ENCODE measurements at places on chromosomes 1 and 21.
A peak's percentile ranks its signal among the peaks of the same experiment; 100 is the strongest.

- no peak for DNase-seq
Measured at GRCh38 chr1:61184714-61185106, 102.3 kb downstream of the NFIA start.

DNA sequence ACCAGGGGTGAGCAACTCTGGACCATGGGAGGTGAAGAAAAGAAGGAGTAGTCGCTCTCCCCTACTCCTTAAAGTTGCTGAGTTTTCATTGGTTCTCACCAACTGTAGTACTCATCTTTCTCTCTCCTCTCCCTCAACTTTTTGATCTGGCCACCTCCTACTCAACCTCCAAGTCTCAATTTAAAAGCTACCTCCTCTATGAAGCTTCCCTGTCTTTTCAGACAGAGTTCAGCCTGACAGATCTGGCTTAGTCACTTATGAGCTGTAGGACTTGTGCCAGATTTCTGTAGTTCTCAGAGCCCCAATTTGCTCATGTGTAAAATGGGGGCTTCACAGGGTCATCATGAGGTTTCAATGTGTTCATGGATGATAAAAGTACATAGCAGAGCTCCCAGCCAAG, 34.5 kb upstream of the HTR1D start:
- DNase-seq, result no peak

DNA sequence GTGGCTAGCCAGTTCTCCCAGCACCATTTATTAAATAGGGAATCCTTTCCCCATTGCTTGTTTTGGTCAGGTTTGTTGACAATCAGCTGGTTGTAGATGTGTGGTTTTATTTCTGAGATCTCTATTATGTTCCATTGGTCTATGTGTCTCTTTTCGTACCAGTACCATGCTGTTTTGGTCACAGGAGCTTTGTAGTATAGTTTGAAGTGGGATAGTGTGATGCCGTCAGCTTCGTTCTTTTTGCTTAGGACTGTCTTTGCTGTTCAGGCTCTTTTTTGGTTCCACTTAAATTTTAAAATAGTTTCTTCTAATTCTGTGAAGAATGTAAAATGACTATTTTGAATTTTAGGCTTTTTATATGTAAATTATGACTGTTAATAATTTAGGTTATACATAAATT, 68.9 kb downstream of the WDR64 start:
- no peak for DNase-seq

GRCh38 chr1:189786761-189787160, 690.9 kb downstream of the BRINP3 start:
- no peak for DNase-seq

GRCh38 chr1:186155594-186155993, 219.5 kb downstream of the TPR start:
- DNase-seq, result peak; percentile 26

DNA sequence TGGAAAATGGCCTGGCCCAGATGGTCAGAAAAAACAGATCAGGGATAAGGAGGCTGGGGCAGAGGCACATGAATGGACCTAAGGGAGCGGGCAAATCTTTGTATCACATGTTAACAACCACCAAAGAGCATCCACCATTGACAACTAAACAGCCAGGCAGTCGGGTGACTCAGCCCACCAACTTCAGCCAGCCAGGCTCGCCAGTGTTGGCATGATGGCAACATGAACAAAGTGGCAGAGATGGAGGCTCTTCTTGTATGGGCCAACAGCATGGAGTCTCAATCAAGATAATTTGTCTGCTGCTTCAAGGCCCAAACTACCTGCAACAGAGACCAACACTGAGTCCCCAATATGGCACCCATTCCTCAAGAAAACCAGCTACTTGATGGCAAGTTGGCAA, 16.5 kb upstream of the KIAA1614 start:
- no peak for DNase-seq

GRCh38 chr1:230201445-230201844, 134.4 kb downstream of the GALNT2 start:
- DNase-seq, result no peak

DNA sequence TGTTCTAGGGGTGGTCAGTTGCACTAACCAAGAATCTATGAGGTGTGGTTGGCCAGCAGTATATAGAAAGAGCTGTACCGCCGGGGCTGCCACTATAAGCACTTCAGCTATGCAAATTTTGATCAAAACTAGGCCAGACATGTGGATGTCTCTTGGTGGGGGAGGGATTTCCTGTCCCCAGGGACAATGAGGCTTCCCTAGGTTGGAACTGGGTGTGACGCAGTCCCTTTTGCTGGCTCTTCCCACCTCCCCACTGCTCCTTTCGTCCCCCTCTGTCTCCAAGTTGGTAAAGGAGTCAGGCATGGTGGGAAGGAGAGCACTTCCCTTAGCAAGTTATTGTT, 13.6 kb downstream of the SDCCAG8 start:
- DNase-seq, result peak; percentile 18

GRCh38 chr1:53183095-53183990, 13.3 kb upstream of the CPT2 start:
- no peak for DNase-seq

DNA sequence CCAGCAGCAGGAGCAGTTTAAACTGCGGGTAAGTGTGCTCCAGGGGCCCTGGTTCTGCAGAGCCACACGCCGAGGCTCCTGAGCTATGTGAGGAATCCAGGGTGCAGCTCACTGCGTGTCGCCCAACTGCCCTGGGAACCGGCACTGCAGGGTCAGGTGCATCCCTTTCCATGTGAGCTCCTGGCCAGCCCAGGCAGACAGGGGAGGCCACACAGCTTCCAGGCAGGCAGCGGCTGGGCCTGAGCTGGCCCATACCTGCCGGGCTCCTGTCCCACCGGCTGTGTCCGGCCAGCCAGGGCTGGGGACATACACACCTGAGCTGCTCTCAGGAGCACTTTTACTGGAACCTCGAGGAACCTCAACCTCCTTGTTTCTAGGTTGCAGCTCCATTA, 18.6 kb upstream of the COL18A1 start:
- no peak for DNase-seq

DNA sequence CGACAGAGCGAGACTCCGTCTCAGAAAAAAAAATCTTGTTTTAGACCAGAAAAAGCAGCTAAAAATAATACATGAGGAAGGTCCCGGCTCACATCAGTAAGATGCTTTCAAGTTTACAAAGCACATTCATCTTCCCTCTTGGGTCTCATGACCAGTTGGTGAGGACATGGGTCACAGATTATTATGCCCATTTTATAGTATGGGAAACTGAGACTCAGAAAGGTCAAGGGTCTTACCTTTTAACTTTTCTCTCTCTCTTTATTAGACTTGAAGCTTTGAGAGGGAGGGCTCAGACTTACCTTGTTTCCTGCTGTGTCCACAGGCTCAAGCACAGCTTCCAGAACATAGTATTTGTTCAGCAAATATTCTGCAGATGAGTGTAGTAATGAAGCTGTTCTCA, 13.2 kb upstream of the RCC2 start:
- no peak for DNase-seq

GRCh38 chr1:168273575-168273974, 7.1 kb upstream of the TBX19 start:
- DNase-seq, result no peak

- no peak for DNase-seq
Measured at GRCh38 chr1:15308135-15308534, 61.1 kb downstream of the FHAD1 start.

- no peak for DNase-seq
Measured at GRCh38 chr1:232954594-232955365, 4.4 kb downstream of the NTPCR start.

GRCh38 chr1:226350519-226350865, 41.5 kb upstream of the LIN9 start:
- DNase-seq, result no peak

DNA sequence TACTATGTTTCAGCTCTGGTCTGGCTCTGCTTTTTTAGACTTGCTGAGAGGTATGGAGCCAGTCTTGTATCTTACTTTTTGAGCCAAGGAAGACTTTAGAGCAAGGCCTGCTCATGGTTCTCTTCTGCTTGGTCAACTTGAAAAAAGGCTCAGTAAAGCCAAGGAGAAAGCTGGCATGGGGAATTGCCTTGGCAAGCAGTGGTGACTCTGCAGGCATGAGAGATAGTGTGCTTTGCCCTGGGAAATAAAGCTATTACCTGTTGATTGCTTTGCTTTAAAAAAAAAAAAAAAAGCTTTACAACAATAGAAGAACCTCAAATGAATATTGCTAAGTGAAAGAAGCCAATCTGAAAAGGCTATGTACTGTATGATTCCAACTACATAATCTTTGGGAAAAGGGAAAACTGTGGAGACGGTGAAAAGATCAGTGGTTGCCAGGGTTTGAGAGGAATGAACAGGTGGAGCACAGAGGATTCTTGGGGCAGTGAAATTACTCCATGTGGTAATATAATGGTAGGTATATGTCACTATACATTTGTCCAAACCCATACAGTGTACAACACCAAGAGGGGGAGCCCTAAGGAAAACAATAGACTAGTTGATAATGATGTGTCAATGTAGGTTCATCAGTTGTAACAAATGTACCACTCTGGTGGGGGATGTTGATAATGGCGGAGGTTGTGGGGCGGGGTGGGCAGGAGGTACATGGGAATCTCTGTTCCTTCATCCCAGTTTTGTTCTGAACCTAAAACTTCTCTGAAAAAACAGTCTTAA, 87.6 kb downstream of the HMCN1 start:
- DNase-seq, result no peak

- no peak for DNase-seq
Measured at GRCh38 chr1:225866981-225867380, 15.2 kb downstream of the TMEM63A start.

GRCh38 chr1:221022331-221022730, 143.1 kb downstream of the HLX start:
- no peak for DNase-seq

GRCh38 chr1:10947181-10947580, 65.3 kb upstream of the TARDBP start:
- DNase-seq, result no peak

DNA sequence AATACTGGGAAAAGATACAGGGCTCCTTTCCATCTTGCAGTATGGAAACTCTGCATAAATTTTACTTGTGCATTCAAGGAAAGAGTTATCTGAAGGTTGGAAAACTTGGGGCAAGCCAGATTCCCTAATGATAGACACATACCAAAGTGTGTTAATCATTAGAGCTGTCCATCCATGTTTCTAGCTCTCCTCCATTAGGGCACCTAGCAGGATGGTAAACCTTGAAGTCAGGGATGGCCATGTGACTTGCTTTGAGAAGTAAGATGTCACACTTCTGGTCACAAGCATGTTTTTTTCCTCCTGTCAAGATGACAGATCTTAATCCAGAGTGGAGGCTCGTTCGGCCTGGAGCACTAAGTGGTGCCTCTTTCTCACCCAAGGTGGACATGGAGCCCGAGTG, 241.9 kb upstream of the RUNX1 start:
- DNase-seq, result no peak

GRCh38 chr1:65141394-65141793, 6.6 kb upstream of the AK4 start:
- no peak for DNase-seq

GRCh38 chr1:151545542-151545941, 5.4 kb downstream of the TUFT1 start:
- no peak for DNase-seq

GRCh38 chr1:55697997-55698535, 482.9 kb upstream of the USP24 start:
- DNase-seq, result no peak

GRCh38 chr1:3168678-3169077, 99.7 kb downstream of the PRDM16 start:
- DNase-seq, result no peak

GRCh38 chr1:11316701-11317100, 43.7 kb downstream of the UBIAD1 start:
- DNase-seq, result no peak

GRCh38 chr21:16678429-16679160, 834.2 kb upstream of the CXADR start:
- no peak for DNase-seq

- DNase-seq, result peak; percentile 56
Measured at GRCh38 chr1:158329733-158330132, 1.6 kb downstream of the CD1B start.

- DNase-seq, result no peak
Measured at GRCh38 chr1:228374711-228375577, 31.7 kb downstream of the TRIM11 start.

- peak; percentile 75 for DNase-seq
Measured at GRCh38 chr1:221157026-221157761, 278.0 kb downstream of the HLX start.

GRCh38 chr1:12294076-12294475, 64.2 kb downstream of the VPS13D start:
- no peak for DNase-seq

GRCh38 chr1:210298936-210299335, 29.8 kb upstream of the HHAT start:
- DNase-seq, result no peak

DNA sequence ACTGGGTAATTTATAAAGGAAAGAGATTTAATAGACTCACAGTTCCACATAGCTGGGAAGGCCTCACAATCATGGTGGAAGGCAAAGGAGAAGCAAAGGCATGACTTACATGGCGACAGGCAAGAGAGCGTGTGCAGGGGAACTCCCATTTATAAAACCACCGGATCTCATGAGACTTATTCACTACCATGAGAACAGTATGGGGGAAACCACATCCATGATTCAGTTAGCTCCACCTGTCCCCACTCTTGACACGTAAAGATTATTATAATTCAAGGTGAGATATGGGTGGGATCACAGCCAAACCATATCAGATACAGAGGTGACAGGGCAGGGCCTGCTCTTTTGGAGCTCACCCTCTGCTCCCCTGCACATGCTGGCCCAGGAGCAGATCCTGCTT, 31.4 kb upstream of the TMEM61 start:
- no peak for DNase-seq

DNA sequence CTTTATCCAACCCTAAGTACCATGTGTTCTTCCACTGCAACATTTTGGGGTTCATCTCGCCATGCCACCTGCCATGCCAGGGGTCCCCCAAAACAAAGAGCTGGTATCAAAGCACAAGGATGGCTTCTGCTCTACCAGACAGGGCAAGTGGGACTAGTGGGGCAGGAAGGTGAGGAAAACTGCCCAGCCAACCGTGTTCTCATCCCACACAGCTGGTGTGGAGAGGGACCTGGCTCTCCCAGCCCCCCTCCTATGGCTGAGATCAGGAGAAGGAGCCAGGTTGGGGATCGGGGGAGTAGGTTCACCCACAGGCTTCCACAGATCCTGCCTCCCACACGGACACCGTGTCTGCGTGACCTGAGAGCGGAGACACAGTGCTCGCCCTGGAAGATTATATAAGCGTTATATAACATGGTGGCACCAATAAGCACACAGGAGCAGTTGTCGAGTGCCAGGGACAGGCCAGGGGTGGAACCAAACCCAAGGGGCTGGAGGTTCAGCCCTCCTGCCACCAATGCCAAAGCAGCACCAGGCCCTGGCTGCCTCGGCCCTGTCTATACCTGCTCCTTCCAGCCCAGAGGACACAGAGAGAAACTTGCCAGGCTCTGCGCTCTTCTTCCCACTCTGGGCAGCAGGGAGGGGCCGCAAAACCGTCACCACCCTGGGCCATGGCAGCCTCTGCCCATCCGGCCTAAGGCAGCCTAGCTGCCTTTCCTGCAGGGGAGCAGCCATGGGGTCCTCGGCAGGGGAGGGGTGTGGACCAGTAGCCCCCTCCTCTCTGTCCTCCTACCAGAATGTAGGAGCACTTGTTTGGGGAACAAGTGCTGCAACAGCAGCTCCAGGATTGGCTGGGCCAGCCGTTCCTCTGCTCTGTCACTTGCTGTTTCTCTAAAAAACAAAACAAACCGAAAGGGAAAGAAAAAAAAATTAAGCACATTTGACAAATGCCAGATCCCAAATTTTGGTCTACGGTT, 43.5 kb downstream of the CD34 start:
- no peak for DNase-seq

GRCh38 chr1:4000811-4001251, 100.8 kb upstream of the C1orf174 start:
- DNase-seq, result no peak
